ENCODE measurements at places on chromosomes 5 and 9. TPM values are rescaled to one million over a fixed set of nuclear protein-coding genes. Genes with fewer than 3 reads are reported as not detected.

- no peak for DNase-seq
Measured at GRCh38 chr5:56105511-56106291, 110.9 kb upstream of the IL6ST start.

DNA sequence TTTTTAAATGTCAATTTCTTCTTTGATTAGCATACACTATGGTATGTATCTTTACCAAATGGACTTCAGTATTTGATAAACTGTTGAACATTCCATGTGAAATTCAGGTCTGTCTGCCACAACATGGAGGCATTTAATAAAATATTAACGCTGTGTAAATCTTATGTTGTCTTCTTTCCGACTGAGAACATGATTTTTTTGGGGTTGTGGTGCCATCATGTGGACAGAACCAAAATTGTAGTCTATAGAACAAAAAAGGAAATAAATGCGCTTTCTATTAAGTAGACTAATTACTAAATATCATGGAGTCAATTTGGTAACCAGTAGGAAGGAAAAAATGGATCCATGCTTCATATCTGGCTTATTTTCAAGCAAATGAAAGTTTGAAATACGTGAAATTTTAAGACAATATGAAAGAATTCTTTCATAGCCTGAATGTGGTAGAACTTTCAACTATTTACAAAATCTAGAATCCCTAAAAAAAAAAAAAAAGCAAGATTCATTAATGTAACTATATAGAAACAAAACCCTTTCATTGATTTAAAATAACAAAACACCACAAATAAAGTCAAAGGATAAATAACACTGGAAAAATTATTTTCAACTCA, 2.8 kb upstream of the PLK2 start:
- DNase-seq = peak; percentile 43

DNA sequence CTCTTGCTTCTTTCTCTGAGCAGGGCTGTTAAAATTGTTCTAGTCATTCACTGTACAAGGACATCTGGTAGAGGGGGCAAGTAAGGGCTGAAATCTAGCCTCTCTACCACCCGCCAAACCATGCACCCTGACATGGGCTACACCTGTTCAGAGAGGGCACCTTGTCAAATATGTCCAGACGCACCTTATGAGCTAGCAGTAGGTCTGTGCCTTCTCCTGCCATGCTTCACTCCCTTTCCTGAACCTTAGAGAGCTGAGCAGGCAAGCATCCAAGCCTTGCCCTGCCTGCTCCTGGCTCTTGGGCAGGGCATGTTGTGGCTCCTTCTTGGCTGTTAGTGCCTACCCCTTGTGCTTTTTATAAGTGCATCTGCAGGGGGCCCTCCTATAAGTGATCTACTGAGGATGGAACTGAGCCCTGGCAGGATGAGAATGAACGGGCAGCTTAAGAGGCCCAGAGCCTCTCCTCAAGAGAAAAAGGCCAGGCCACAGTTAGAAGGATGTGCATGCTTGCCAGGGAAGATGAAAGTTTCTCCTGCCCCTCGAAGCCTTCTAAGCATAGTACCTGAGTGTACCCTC, 3.8 kb upstream of the NEUROG1 start:
- DNase-seq = no peak

GRCh38 chr5:73513996-73514395, 15.8 kb downstream of the BTF3 start:
- no peak for DNase-seq

DNA sequence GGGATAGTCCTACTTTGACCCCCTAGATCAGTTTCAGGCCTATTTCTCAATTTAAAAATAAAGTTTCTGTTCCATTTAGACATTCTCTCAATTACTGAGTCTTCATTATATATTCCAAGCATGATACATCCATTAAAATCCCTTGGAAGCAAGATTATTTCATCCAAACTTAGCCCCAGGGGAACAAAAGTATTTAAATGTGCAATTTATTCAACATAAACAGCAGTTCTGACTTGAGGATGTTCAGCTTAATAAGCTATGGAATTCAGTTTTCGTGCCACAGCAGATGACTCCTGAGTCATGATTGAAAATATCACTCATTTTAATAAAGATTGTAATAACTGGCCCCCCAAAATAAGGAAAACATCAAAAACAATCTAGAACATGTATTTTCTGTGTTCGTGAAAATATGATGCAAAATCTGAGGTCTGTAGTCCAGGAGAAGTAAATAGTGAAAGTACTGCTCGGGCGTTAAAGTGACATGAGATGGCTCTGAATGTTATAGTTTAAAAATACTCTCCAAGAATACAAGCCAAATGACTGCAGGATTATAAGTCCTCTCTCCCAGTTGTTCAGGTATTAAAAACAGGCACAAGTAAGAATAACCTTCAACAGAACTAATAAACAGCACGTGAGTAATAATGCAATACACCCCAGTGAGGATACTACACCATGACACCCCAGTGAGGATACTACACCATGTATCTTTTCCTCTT, 67.1 kb downstream of the RETREG1 start:
- DNase-seq = no peak

- no peak for DNase-seq
Measured at GRCh38 chr9:87180841-87181240, 233.5 kb upstream of the GAS1 start.

DNA sequence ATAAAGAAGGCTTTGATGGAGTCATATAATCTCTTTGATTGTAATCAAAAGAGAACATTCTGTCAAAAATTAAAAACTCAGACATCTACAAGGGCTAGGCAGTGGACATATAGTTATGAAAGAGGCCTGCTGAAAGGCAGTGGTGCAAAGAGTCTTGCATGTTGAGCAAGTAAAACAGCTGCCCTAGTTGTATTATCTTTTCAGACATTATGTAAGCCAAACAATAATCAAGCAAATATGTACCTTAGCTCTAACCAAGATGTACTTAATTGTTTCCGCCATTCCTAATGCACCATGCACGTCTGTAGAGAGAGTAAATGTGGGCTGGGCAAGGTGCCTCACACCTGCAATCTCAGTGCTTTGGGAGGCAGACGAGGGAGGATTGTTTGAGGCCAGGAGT, 14.3 kb downstream of the GAPT start:
- no peak for DNase-seq

DNA sequence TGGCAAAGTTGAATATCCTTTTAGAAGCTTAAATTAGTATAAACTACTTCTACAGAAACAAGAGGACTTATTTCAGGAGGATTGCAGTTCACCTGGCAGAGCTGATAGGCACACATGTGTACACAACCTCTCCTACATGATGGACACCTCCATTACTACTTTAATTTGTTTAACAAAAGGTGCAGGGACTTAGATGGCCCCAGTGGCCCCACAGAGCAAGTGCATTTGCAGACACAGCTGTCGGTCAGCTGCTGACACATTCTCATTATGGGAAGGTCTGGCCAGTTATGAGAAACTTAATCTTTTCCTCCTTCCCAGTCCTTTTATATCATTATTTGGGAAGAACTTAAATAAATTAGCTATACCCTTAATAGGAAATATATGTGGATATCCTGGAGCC, 28.3 kb downstream of the TDRD7 start:
- no peak for DNase-seq

- DNase-seq = no peak
Measured at GRCh38 chr9:117120061-117120460, 294.8 kb downstream of the ASTN2 start.

GRCh38 chr9:88775559-88775958, 215.7 kb upstream of the S1PR3 start:
- DNase-seq = no peak

DNA sequence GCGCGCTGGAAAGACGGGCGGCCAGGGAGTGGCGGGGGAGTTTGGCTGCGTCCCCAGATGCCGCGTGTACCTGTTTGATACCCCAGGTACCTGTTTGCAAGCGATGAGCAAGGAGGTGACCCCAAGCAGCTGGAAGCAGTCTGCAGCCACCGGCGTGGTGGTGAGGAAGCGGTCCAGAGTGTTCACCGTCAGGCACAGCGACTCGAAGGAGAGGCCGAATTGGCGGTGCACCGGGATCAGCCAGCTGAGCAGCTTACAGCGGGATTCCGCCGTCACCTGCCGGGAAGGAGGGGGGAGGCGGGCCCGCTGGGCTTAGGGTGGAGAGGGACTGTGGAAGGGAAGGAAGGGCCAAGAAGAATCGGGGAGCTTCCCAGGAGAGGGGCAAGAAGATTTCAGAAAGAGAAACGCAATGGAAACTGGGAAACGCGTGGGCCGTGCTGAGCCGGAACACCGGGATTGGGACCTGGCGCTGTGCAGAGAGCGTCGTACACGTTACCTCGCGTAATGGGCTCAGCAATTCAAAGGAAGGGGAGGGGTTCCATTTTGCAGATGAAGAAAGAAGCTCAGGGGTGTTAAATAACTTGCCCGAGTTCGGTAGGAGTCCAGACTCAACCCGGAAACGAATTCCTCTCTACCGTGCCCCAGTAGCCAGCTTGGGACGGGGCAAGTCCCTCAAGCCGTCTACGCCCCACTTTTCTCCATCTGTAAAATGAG, 980 bp downstream of the CCNO start:
- DNase-seq = no peak

GRCh38 chr9:137077010-137077747, at the start of gene UAP1L1:
UAP1L1 (plus strand) TSS chr9:137077517; CDS start chr9:137077533, 16 bp downstream.
- DNase-seq = peak; percentile 45

- peak; percentile 10 for DNase-seq
Measured at GRCh38 chr5:87650284-87650683, 237.6 kb upstream of the CCNH start.

DNA sequence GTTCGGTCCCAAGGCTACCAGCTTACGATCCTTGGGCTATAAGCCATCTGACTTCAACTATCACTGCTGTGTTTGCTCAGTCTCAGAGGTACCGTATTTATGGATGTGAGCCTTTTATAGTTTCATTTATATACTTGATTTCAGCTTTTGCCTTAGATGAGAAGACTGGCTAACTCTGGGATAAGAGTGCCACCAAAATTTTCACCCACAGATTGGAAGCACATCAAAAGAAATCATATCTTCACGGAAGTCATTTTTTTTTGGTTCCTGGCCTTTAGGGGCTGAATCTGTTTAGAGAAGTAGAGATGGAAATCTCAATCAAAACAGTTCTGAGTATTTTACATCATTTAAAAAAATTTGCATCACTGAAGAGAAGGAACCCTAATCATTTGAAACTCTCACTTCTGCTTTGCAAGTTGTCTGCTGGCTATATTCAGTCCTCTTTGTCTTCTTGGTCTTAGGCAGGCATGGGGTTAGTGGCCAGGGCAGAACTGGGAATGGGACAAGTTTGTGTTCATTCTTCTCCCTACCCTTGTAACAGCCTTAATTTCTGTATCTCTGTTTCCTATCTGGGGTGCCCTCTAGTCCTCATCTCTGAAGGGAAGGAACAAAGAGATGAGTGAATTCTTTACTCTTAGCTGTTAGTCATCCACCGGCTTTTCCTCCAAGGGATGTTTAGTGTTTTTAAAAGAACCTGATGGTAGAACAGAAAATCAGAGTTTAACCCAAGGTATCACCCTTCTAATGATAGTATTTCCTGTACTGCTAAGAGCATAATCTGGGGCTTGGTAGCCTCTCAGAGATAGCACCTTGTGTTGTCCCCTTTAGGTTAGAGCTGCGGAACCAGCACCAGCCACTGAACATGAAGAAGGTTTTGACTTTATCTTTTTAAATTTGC, 14.1 kb upstream of the TNFAIP8 start:
- DNase-seq = no peak

DNA sequence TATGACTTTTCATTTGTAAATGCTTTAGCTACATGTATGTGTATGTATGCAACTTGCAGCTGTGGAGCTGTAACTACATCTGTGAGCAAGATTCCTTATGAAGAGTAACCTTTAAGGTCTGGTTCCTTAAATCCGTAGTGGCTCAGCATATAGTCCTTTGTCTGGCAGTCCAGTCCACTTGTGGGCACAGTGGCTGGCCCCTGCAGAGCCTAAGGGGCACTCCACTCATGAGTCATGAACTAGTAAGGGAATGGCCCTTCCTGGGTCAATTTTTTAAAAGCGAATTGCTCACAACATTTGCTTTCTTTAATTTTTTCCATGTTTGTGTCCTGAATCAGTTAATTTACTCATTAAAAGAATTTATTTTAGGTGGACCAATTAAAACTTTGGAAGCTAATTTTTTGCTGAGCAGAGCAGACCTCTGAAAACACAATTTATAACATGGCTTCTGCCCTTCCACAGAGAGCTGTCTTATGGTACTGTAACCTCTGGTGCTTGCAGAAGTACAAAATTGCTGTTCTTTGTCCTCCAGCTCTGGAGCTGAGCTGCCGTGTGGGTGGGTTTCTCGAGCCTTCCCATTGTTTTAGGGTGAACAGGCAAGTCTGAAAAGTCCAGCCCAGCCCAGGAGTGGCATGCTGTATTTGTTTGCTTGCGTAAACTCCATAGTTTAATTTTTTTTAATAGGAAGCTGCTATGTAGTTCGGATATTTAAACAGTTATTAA, 110.1 kb downstream of the MVB12B start:
- DNase-seq = no peak

GRCh38 chr5:15574806-15575325, 74.9 kb downstream of the FBXL7 start:
- no peak for DNase-seq

- peak; percentile 72 for DNase-seq
Measured at GRCh38 chr9:68981789-68982188, 32.1 kb downstream of the PRKACG start.

- DNase-seq = peak; percentile 30
Measured at GRCh38 chr5:78544561-78545201, 103.9 kb downstream of the LHFPL2 start.

- DNase-seq = no peak
Measured at GRCh38 chr9:119334745-119335144, 34.5 kb downstream of the BRINP1 start.

DNA sequence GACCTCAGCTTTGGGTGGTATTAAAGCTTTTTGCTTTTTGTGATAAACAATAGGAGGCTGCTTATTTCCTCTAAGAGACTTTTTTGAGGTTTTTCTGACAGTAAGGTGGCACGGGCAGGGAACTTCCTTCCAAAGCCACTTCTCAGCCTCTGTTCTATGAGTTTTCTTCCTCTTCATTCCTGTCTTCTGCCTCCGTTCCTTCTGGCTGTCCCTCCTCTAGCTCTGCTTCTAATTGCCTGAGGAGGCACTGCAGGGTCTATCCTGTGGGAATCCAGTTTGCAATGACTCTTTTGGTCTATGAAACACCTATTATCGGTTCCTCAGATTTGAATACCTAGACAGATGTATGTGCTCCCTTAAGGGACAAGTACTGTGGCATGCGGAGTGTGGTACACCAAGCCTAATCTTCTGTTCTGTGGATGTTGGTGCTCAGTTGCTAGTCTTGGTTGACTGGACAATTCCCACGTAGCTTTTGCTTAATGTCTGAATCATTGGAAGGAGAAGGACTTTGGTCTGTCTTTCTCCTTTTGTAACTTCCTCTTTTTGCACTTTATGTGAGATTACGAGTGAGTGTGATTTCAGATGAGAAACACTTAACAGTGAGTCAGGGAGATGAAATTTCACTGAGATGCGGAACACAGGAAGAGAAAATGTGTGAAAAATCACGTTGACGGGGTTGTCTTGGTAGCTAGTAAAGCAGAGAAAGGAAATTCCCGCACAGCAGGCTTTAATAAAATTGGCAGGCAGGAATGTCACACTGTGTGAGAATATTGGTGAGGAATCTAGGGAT, 305.2 kb downstream of the EFNA5 start:
- no peak for DNase-seq

Gene C5orf63
- not detected for total RNA-seq

Gene MLANA
- not detected for total RNA-seq

Gene TGFBI
- total RNA-seq = 2,468 TPM

Gene CHSY3
- total RNA-seq = 9.3 TPM

Gene PCDHA7
- 0.06 TPM for total RNA-seq

Gene TRAF1
- 0.21 TPM for total RNA-seq

Gene ZNF169
- total RNA-seq = 1.5 TPM

Gene PCDHA2
- 0.72 TPM for total RNA-seq

Gene TIGD6
- 7.4 TPM for total RNA-seq

Gene DMRT3
- total RNA-seq = not detected
